Stimulated activated CD8-positive, alpha-beta memory T cell treated with anti-CD3 and anti-CD28 coated beads, Interleukin-4, amount 100 ng/mL, for 24 hours (primary cell): ENCODE measurements at places on chromosomes 7 and 10.
A peak's percentile ranks its signal among the peaks of the same experiment; 100 is the strongest.

- DNase-seq: no peak
Observed at GRCh38 chr7:43873300-43873699, 4.0 kb upstream of the MRPS24 start.

GRCh38 chr10:38007991-38008390, 2.5 kb upstream of the ZNF33A start:
- no peak for DNase-seq

DNA sequence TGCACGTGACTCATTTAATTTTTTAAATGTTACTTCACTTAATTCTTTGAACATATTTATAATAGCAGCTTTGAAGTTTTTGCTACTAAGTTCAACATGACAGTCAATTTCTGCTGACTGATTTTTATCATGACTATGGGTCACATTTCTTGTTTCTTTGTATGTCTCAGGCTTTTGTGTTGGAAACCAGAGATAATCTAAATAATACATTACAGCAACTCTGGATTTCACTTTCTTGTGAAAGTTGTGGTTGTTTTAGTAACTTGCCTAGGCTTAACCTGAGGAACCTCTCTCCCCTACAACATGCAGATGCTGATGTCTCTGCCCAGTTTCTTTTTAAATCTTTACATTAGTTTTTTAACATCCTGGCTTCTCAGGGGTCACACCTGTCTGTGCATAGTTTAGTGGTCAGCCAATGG, 180.8 kb downstream of the CCDC71L start:
- DNase-seq: no peak

- DNase-seq: no peak
Observed at GRCh38 chr10:121113385-121113696, 262.2 kb downstream of the WDR11 start.

GRCh38 chr7:98930921-98931320, 52.6 kb downstream of the TRRAP start:
- DNase-seq: no peak

DNA sequence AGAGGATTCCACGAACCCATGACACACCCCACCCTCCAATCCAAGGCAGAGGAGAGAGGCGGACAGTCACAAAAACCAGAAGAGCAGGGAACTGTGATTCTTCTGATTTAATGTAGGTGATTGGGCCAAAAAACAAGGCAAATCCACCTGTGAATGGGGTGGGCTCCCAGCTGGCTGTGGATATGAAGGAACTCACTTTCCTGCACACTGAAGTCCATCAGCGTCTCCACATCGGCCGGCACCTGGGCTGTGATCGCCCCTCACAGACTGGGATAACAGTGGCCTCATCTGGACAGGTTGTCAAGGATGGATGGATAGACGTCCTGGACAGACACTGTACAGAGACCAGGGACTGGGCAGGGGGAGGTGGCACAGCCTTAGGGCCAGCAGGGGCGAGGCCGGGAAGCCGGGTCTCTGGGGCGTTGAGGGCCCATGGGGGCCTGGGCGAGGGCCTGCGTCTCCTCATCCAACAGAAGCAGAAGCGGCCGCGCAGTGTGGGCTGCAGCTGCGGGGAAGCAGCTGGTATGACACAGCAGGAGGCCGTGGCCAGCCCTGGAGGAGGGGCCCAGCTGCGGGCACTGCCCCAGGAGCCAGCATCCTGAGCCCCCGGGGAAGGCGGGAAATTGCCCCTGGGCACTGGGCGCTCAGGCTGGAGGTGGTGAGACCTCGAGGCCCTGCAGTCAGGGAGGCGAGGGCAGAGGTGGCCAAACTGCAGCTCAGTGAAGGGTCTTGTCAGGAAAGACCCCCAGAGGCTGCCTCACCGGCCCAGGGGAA, 54.2 kb downstream of the DIP2C start:
- DNase-seq: no peak

- DNase-seq: no peak
Observed at GRCh38 chr10:74194999-74195398, 44.0 kb downstream of the ADK start.

DNA sequence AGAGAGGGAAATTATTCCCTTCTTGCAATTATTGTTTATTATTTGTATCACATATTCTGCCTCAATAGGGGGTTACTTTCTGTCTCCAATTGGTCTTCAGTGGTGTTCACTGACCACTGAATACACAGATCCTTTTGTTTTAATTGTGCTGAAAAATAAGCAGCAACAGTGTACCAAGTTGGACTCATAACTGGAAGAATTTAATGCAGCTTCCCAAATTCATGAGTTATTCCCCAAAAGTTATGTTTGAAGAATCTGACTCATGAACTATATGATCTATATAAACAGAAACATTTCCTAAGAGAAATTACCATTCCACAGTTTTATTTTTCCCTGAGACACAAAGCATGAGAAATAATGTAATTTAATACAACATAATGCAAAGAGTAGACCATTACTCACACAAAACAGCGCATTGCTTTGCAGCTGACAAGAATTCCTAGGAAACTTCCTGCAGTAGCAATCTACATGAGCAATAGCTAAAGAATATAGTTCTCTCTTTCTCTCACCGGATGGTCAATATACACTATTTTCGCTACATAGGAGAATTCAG, 479.2 kb downstream of the HTR7 start:
- DNase-seq: no peak

DNA sequence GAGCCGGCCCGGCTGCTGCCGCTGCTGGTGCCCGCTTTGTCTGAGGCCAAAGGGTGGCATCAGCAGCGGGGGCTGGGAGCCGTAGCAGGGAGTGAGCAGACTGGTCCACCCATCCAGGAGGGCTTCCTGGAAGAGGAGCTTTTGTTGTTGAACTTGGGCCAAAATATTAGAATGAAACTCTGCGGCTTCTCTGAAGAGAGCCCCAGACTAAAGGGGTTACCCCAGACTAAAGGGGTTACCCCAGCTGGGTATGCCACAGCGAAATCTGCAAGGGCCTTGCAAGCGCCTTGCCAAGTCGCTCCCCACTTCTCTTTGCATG, 154.7 kb upstream of the ZMIZ1 start:
- DNase-seq: no peak

DNA sequence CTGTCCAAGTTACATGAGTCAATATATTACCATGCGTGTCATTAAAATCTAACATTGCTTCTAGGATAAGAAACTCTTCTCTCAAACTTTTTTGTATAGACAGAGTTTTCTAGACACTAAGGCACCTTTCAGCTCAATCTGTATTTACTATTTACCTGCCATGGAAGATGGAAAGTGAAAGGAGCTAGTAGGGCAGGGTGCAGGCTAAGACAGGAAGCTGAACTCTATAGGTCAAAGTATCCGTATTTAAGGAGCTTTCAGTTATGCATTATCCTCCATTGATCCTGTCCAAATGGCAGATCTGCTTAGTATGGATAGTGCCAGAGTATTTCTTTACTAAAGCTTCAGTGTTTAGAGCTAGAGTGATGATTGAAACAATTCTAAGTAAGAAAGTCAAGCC, 612.8 kb downstream of the IPMK start:
- DNase-seq: no peak

GRCh38 chr10:98394851-98395440, 20.0 kb downstream of the PYROXD2 start:
- DNase-seq: no peak

DNA sequence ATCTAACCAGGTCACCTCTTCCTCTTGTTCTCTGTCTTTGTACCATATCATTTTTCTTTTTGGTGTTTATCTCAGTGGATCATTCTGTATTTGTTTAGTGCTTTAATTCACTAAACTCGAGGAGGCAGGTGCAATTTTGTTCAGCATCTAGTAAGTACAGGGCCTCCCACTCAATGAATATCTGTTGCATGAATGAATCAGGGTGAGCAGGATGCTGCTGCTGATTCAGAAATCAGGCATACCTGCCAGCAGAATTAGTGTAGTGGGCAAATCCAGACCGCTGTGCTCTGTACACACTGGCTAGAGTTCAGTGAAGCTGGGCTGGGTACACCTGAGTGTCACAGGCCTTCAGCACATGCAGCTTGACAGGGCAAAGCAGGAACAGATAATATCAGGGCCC, 511.9 kb downstream of the SUGCT start:
- DNase-seq: no peak

GRCh38 chr10:131433568-131433967, 122.0 kb upstream of the TCERG1L start:
- DNase-seq: no peak

- DNase-seq: no peak
Observed at GRCh38 chr7:135411098-135411497, 98.8 kb downstream of the CNOT4 start.

DNA sequence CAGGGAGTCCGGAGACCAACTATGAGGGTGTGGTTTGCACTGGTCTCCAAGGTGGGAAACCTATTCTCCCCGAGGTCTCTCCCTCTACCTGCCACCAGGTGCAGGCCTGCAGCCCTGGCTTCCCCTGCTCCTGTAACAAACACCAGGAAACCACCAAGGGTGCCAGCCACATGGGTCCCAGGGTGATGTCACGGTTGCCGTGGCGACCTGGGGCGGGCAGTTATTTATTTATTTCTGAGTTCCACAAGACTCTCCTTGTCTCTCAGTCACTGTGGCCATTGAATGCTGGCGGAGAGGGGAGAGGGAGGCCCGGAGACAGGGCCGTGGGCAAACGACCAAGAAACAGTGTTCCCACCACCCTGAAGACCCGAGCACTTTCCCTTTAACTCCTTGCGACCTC, 27.0 kb downstream of the MMD2 start:
- no peak for DNase-seq

DNA sequence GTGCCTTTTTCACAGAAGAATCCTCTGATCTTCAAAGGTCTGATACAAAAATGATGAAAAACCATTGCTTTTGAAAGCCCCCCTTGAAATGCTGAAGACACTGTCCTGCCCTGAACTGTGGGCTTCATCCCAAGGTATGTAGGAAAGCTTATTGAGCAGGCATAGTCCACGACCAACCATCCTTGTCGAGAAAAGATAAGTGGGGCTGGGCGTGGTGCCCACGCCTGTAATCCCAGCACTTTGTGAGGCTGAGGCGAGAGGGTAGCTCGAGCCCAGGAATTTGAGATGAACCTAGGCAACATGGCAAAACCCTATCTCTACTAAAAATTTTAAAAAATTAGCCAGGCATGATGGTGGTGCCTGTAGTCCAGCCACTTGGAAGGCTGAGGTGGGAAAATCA, 25.6 kb downstream of the TACR2 start:
- DNase-seq: no peak

GRCh38 chr7:20238754-20239324, 21.7 kb upstream of the MACC1 start:
- no peak for DNase-seq

- DNase-seq: no peak
Observed at GRCh38 chr10:113027574-113028455, 77.8 kb downstream of the TCF7L2 start.

- no peak for DNase-seq
Observed at GRCh38 chr10:133421336-133422222, 2.8 kb downstream of the SPRN start.

- no peak for DNase-seq
Observed at GRCh38 chr7:135670179-135670578, 7.9 kb downstream of the STMP1 start.

DNA sequence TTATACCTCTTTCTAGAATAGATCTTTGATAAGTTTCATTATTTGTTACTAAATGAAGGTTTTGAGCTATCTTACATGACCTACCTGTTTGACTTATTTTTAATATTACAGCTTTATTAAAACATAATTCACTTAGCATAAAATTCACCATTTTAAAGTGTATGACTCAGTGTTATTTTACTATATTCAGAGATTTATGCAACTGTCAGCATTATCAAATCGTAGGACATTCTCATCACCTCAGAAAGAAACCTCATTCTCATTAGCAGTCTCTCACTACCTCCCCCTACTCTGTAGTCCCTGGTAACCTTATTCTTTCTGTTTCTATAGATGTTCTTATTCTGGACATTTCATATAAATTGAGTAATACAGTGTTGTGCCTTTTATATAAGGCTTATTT, 207.9 kb upstream of the FOXP2 start:
- DNase-seq: no peak

GRCh38 chr10:110932505-110933180, 13.2 kb downstream of the SHOC2 start:
- no peak for DNase-seq

GRCh38 chr7:120832803-120833202, 25.1 kb downstream of the TSPAN12 start:
- no peak for DNase-seq

- peak; percentile 31 for DNase-seq
Observed at GRCh38 chr10:71974489-71975021, 10.4 kb downstream of the CHST3 start.

- DNase-seq: no peak
Observed at GRCh38 chr10:35511647-35512046, 93.5 kb upstream of the GJD4 start.

DNA sequence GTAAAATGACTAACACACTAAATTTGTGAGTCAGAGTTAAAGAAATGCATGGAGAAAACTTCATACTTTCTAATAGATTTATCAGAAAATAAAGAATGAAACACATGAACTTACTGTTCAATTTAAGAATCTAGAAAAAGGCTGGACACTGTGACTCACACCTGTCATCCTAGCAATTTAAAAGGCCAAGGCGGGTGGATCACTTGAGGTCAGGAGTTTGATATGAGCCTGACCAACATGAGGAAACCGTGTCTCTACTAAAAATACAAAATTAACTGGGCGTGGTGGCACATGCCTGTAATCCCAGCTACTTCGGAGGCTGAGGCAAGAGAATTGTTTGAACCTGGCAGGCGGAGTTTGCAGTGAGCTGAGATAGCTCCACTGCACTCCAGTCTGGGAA, 1106.2 kb upstream of the LRRN3 start:
- no peak for DNase-seq

DNA sequence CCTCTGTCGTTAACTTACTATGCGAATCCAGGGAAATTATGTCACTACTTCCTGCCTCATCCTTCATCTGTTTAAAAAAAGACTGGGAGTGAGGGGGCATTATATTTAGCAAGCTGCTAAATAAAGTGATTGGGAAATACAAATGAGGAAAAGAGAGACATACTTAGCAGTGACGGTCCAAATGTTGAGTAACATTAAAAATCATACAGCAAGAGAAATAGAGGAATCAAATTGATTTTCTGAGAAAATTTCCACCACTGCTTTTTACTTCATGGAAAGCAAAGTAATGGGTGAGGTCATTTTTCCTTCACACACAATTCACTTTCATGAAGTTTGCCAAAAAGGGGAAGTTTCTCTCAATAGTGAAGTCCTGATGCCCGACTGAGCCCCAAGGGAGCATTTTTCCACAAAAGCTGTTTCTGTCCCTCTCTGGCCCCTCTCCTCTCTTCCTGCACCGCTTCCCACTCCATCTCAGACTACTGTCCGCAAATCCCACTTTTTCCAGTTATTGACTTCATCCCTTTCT, 61.9 kb upstream of the ADO start:
- DNase-seq: no peak

GRCh38 chr7:155962191-155962967, 150.1 kb upstream of the SHH start:
- no peak for DNase-seq

- no peak for DNase-seq
Observed at GRCh38 chr10:116371737-116372136, 47.5 kb downstream of the CCDC172 start.

DNA sequence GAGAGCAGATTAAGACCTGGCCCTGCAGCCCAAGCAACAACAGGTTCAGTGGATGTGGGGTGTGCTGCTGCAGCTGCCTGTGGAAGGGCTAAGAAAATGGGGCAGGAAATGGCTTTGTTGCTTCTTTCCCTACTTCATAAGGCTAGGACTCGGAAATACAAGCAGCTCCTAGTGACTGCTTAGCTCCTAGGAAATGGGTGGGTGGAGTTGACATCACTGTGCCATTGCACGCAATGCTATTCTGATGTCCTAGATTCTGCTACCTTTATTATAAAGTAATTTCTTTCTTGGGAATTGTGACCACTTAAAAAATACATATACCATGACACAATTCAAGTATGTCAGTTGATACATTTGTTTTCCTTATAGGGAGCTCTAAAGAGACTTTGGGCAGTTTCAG, 155.8 kb downstream of the FANK1 start:
- DNase-seq: no peak

- no peak for DNase-seq
Observed at GRCh38 chr7:137771679-137772078, 75.1 kb downstream of the DGKI start.
